ENCODE measurements at places on chromosomes 12 and 14.

- DNase-seq = no peak
Measured at GRCh38 chr12:7064516-7064915, 4.0 kb downstream of the C1S start.

- peak; percentile 51 for DNase-seq
Measured at GRCh38 chr12:49706351-49707127, 666 bp downstream of the FMNL3 start.

DNA sequence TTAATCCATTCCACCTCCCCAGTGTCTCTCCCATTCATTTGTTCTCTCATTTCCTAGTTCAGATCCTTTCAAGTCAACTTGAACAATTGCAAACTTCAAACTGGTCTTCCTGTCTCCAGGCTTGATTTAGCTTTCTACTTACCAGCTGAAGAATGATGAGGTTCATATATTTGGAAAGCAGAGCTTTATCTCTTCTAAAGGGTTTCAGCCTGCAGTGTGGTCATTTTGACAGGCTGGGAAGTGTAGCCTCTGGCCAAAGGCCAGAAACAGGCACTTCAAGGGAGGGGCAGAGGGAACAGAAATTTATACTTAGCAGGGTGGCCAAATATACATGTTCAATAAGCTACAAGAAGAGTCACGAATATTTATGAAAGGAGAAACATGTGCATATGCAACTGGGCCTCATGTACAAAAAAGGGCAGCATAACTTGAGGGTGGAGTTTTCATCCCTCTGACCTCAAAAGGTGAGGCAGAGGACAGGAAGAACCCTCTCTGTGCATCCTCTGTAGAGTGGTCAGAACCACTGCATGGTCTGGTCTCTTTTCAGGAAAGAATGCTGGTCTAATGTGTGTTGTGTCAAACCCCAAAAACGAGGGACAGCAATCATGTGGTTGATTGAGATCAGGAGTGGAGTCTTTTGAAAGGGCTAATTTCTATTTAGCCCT is 34.0 kb upstream of the HECTD1 start:
- peak; percentile 18 for DNase-seq

DNA sequence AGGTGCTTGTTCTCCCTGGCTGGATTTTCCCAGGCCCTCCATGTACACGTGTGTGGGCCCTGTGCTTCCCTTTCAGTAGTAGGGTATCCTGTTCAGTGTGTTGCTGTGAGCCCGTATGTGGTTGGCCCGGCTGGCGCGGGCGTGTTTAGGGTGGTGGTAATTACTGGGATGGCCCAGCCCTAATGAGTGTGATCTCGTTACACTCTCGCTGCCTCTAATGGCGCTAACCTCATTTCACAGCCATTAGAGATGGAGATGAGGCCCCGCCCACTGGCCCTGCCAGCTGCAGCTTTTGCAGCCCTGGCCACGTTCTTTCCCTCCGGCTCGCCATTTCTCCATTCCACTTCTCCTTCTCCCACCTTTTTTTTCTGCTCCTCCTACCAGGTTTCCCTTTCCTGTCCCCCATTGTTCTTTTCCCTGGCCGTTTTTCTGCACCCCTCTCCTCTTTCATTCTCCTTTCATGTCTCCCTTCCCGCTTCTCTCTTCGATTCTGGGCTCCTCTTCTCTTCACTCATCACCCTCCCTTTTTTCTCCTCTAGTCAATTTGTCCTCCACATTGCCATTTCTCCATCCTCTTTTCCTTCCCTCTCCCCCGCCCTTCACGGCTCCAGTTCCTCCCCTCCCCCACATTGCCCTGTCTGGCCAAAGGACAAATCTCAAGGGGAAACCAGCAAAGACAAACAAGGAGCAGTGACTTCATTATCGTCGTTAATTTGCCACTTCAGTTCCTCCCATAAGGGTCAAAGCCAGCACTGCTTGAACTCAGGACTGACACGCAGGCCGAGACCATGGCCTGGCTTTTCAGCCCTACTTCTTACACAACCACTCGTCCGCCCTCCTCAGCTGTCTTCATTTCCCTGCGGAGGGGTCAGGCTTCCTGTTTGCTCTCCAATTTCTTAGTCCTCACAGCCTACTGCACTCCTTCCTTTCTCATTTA is 6.8 kb downstream of the ZFHX2 start:
- DNase-seq = no peak

DNA sequence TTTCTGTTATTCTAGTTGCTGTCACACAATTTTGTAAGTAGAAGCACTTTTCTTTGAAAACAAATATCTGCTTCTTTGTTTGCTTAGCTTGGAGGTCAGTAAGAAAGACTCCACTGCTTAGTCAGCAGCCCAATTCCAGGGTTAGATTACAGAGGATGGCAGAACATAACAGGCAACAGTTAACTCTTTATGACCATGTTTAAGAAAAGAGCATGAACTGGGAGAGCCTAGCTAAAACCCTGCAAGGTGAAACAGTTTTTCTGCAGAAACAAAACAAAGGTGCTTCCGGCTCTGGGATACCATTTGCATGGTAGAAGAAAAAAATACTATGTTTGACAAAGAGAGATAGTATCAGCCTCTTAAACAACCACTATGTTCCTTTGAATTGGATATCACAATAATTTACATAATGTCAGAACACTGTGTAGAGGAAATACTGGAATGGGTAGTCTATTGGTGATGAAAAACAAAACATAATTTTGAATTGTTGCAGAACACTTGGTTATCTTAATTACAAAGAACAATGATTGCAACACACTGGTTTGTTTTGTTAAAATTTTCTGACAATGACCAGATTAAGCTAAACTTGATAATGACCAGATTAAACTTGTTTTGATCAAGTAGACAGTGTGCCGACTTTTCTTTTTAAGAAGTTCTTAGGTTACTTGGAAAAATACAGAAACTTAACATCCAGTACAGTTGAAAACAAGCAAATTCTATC is 22.4 kb upstream of the PPM1H start:
- DNase-seq = peak; percentile 21

GRCh38 chr14:22400655-22401259 is 188.3 kb downstream of the DAD1 start:
- DNase-seq = peak; percentile 23

- DNase-seq = no peak
Measured at GRCh38 chr14:102768223-102769048, 8.8 kb upstream of the TRAF3 start.

- no peak for DNase-seq
Measured at GRCh38 chr12:91191513-91192111, 9.0 kb upstream of the DCN start.

GRCh38 chr12:90234472-90234871 is 525.8 kb upstream of the ATP2B1 start:
- peak; percentile 32 for DNase-seq

- DNase-seq = peak; percentile 27
Measured at GRCh38 chr12:124160097-124160756, 134.7 kb upstream of the RFLNA start.

DNA sequence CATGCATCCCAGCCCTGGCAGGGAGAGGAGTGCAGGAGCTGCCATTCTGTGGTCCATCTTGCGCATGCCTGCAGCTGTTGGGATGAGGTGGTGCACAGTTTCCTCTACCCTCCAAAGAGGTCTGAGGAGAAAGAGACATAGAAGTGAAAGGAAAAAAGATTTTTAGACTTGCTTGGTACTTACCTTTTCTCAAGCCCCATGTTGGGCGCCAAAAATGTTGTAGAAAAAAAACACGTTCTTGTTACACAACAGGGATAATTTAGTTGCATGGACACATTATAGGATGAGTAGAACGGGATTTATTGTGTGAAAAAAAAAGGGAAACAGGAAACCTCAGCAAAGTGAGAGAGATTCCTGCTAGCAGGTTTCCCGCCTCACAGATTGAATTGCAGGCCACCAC is 244.4 kb upstream of the GARIN2 start:
- DNase-seq = peak; percentile 25

- no peak for DNase-seq
Measured at GRCh38 chr14:99615497-99616157, 11.6 kb upstream of the CCDC85C start.

GRCh38 chr12:112841906-112842305 is 50.4 kb downstream of the RPH3A start:
- DNase-seq = peak; percentile 52

GRCh38 chr12:132159555-132160003 is 15.3 kb downstream of the NOC4L start:
- no peak for DNase-seq

- peak; percentile 58 for DNase-seq
Measured at GRCh38 chr14:104865081-104865630, at the start of gene CEP170B. Gene CEP170B (plus strand): TSS chr14:104865268. CDS start chr14:104868451, 3,183 bp downstream.

- DNase-seq = no peak
Measured at GRCh38 chr12:117033382-117034221, 65.6 kb downstream of the TESC start.

DNA sequence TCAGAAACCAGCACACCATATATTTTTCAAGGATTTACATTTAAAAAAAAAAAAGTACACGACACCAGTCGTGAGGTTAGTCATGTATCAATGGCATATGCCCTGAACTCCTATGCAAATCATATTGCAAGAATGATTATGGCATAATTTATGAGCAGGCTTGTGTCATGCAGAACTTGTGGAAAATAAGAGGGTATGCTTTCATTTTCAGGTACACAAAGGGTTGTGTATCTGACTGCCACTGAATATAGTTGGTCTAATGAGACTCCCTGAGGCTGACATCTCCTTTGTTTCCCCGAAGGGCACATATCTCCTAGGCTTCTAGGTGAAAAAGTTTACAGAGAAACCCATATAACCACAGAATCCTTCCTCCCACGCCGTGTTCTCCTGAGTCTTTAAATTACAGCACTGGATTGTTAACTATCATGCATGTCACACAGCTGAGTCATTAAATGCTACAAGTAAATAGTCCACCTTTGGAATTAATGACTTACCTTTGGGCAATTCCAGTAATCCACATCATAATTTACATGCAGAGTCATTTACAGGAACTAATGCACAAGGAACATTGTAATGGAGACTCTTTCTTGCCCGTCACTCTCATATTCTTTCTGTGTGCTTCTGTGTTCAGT is 356.7 kb upstream of the DIO2 start:
- peak; percentile 61 for DNase-seq

GRCh38 chr12:88994537-88994936 is 357.8 kb downstream of the DUSP6 start:
- DNase-seq = peak; percentile 54

- DNase-seq = peak; percentile 92
Measured at GRCh38 chr12:56634837-56635791, 5.0 kb upstream of the BAZ2A start.

GRCh38 chr12:93916402-93916801 is 232.0 kb upstream of the PLXNC1 start:
- DNase-seq = peak; percentile 25

- DNase-seq = no peak
Measured at GRCh38 chr12:103312742-103313354, 182.9 kb downstream of the C12orf42 start.

- DNase-seq = no peak
Measured at GRCh38 chr12:3256103-3256631, 179.0 kb downstream of the TSPAN9 start.

- DNase-seq = no peak
Measured at GRCh38 chr12:57553343-57554202, 3.7 kb downstream of the KIF5A start.

DNA sequence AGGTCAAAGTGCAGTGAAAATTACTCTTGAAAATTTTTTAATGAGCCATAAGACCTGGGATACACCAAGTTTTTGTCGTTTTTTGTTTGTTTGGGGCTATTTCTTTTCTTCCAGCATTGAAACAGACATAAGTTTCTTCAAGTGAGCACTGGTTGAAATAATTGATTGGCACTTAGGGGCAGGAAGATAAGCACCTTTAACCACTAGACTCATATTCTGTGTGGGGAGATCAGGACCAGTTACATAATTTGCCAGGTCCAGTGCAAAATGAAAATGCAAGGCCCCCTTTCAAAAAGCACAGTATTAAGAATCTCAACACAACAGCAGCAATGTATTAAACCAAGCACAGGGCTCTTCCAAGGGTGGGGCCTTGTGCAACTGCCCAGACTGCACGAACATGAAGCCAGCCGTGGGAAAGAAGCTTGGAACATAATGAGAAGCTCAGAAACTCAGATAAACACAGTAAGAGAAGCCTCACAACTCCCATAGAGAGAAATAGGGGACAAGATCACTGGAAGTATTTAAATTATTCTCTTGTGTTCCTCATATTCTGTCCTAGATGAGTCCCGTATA is 3.2 kb upstream of the TCP11L2 start:
- DNase-seq = peak; percentile 42

GRCh38 chr12:92457458-92458180 is 245.2 kb upstream of the PLEKHG7 start:
- no peak for DNase-seq

- no peak for DNase-seq
Measured at GRCh38 chr14:43039881-43040280, 1433.2 kb downstream of the LRFN5 start.
